ENCODE measurements at places on chromosomes 11 and 22.

DNA sequence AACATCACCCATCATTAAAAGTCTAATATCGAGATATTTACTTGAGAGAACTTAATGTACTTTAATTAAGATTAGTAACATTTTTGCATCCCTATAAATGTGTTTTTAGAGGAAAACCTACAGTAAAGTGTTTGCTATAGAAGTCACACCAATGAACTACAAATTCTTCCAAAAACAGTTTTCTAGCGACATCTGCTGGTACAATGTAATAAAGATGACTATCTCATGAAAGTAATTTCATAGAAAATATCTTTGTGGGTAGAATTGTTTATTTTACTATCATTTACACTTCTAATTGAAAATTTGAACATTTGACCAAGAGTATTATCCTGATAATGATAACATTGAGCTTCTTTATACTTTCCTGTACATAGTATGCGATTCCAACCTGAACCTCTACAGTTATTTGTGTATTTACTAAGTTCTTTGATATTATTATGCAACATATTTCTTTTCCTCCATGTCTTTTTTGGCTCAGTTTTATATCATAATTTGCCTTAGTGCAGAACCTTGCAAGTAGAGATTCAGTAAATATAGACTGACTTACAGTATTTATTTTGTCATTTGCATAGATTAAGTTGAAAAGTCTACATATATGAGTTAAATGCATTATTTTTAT is 252.7 kb downstream of the TMEM135 start:
- no peak for DNase-seq

DNA sequence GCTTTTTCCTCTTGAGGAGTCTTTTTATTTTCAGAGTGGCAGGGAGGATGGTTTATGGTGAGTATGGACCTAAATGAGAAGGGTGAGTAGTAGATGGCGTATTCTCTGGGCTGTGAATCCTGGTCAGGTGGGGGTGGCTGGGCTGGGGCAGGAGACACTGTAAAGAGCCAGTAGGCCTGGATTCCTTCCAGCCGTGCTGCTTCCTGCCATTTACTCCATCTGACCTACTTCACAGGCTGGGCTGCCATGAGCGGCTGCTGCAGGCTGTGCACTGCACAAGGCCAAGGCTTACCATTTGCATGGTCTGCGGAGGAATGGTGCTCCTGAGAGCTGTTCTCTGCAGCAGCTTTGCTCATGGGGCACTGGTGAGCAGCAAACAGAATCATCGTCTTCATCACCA is 297.6 kb downstream of the KIRREL3 start:
- DNase-seq = no peak

DNA sequence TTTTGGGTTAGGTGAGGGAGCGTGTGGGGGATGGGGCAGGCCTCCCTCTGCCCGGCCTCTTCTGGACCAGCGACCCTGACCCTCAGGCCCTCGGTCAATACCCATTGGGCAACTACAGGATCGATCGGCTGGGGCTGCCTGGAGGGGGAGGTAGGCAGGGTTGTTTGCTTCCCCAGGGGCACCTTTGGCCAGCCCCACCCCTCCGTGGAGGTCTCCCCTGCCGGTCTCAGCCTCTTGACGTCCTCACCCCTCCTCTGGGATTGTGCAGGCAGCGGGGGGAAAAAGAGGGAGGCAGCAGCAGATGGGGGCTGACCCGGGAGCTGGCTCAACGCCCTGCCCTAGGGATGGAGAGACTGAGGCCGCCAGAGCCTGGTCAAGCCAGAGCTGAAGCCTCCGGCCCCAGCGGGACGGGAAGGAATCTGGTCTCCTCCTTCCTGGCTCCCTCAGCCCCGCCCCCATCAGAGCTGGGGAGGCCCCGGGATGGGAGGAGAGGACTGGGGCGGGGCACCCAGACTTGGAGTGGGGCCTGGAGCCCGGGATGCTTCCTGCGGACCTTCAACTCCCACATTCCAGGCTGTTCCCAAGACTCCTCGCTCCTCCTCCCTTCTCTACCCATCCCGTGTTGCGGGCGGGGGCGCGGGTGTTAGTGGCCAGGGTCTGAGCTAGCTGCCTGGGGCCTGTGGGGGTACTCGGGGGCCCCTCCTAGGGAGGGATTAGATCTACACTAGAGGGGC is 14.4 kb upstream of the CDC42EP1 start:
- no peak for DNase-seq

- no peak for DNase-seq
These were observed 37.0 kb upstream of the FBLN1 start for GRCh38 chr22:45465633-45466032.

DNA sequence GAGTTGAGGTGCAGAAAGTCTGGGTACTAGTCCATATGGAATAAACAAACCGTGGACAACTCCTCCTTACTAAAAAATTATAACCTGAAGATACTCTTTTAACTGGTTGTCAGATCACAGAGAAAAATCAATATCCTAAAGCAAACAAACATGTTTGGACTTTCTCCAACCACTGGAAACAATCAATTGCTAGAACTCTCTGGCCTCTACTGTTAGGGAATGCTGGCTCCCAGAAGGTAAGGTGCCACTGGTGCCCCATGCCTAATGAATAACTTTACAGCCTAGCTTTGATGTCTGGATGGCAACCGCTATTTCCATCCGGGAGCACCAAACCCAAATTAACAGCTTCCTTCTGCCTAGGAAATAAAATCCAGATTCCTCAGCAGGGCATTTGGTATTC is 74.5 kb downstream of the AMBRA1 start:
- DNase-seq = no peak

DNA sequence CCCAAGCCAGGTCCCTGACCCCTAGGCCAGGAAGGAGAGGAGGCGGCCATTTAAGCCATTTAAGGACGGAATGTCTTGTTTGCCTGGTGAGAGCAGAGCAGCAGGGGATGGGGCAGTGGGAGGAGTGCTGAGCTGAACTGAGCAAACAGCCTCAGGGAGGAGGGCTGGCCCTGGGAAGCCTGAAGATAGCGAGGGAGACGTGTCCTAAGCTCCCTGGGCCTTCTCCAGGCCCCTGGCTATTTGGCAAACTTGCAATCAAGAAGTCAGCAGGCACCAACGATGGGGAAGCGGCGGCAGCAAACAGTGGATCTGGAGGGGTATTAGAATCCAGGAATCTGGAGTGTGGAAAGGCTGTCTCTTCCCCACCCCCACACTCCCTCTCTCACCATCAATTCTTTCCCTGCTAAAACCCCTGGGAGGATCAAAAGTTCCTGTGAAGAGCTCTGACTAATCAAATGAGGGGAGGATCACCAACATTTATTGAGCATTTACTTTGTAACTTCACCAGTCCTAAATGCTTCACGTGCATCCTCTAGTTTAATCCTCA is 8.8 kb downstream of the BCL9L start:
- no peak for DNase-seq
